Dermis blood vessel endothelial cell (primary cell): ENCODE measurements at places on chromosomes 1 and 21. TPM values are rescaled to one million over a fixed set of nuclear protein-coding genes. Genes with fewer than 3 reads are reported as not detected.

- peak; percentile 30 for DNase-seq
Measured at GRCh38 chr1:46204406-46204742, 1.2 kb downstream of the LURAP1 start.

DNA sequence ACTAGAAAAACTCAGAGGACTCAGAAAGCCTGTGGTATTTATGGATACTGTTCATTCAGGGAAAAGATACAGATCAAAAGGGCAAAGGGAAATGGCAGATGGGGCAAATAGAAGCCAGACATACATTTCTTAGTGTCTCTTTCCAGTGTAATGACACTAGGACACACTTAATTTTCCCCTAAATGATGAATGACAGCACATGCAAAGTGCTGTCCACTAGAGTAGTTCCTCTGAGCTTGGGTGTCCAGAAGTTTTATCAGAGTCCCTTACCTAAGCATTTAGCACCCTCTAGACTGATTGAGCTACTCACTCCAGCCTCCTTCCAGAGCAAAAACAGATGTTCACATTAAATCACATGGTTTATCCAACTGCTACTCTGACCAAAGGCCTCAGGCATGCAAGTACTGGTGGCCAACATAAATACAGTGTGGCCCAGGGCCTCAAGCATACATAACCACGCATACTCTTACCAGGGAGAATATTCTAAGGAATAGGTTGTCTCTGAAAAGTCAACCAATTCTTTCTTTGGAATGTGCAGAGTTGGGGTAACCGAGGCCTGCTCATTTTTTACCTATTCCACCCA is 166.9 kb downstream of the NCAM2 start:
- DNase-seq, result no peak

DNAH14 gene
- total RNA-seq, result 9.2 and 9.5 TPM in 2 replicates

CRP gene
- not detected in 2 replicates for total RNA-seq

DNA sequence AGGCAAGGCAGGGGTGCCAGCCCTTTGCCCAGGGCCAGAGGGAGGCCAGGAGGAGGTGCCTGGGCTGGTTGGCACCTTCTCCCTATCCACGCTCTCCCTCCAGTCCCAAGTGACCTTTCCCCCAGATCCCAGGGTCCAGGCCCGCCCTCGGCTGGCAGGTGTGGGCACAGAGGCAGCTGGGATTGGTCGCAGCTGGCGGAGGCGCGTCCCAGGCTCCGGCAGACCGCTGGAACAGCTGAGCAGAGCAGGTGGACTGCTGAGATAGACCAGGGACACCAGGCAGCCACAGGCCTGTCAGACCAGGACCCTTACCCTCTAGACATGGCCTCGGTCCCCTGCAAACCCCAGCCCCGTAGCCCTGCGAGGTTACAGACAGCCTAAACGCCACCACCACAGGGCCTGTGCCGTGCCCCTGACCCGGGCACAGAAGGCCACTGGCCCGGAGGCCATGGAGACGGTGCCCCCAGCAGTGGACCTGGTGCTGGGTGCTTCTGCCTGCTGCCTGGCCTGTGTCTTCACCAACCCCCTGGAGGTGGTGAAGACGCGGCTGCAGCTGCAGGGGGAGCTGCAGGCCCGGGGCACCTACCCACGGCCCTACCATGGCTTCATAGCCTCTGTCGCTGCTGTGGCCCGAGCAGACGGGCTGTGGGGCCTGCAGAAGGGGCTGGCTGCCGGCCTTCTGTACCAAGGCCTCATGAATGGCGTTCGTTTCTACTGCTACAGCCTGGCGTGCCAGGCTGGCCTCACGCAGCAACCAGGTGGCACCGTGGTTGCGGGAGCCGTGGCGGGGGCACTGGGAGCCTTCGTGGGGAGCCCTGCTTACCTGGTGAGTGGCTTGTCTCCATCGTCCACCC is at the start of gene SLC25A34:
Gene SLC25A34, plus strand, starts transcription at position 221 of the 854 bp plus-strand sequence. Its CDS starts 228 bp downstream, at position 449.
- DNase-seq, result no peak

- no peak for DNase-seq
Measured at GRCh38 chr1:198523182-198523950, 17.1 kb downstream of the ATP6V1G3 start.

GRCh38 chr1:182629499-182630096 is 25.4 kb upstream of the RGS16 start:
- no peak for DNase-seq

TMEM234 gene
- total RNA-seq, result 9.2 and 12.3 TPM in 2 replicates

MAGOH gene
- total RNA-seq, result 34.9 and 50.3 TPM in 2 replicates

CD34 gene
- total RNA-seq, result 62.4 and 126 TPM in 2 replicates

DNA sequence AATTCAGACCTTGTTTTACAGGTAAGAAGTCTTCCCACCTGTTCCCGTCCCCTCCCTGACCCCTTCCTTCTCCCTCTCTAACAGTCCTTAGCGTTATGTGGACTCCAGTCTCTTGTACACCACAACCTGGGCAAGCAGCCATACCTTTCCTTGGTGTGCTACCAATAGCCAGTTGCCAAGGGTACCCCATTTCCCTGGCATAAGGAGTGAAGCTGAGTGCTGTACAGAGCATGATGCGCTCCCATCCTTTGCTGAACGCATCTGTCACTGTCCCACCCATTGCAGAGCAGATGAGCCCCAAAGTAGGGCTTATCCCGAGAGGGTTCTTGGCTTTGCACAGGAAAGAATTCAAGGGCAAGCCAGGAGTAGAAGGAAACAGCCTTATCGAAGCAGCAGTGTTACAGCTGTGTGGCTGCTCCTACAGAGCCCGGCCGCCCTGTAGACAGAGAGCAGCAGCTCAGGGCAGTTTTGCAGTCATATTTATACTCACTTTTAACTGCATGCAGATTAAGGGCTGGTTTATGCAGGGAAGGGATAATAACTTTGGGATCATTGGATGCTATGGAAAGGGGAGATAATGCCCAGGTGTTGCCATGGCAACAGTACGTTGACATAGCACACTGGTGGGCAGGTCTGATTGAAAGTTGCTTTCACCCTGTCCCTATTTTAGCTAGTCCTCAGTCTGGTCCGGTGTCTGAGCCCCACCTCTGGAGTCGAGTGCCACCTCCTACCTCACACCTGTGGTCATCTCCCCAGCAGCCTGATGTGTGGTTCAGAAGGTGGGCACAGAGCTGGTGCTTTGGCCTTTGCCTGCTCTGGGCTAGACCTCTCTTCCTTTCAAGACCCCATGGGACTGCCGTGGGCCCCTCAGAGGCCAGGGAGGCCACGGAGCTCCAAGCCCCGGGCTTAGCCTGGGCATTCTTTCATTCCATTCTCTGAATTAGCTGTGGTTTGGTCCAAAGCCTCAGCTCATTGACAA is 5.1 kb downstream of the FHAD1 start:
- no peak for DNase-seq

DNA sequence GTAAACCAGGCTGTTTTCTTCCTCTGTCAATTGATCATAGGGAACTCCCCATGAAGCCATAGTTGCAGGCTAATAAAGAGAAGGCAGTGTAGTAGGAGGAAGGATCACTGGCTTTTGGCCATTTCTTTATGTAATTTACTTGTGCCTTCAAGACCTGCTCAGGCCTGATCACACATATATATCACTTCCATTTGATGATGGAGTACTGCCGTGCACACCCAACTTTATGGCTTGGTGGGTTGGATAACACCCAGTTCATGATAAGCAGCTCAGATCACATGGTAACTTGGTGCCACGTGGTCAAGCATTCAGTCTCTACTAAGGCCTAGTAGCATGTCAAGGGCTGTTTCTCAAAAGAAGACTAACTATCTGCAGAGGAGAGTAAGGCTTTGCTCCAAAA is 4.1 kb downstream of the MROH9 start:
- DNase-seq, result no peak

SMIM1 gene
- total RNA-seq, result 0.56 and 1.5 TPM in 2 replicates

TP53BP2 gene
- 32.9 and 35.1 TPM in 2 replicates for total RNA-seq

GRCh38 chr1:17925290-17926237 is 170.4 kb downstream of the ACTL8 start:
- no peak for DNase-seq

- no peak for DNase-seq
Measured at GRCh38 chr1:221625026-221625425, 116.9 kb downstream of the DUSP10 start.

GRCh38 chr1:42833981-42834380 is 12.4 kb upstream of the ZNF691 start:
- DNase-seq, result no peak

GRCh38 chr1:77056525-77056924 is 162.7 kb downstream of the PIGK start:
- DNase-seq, result no peak

DNA sequence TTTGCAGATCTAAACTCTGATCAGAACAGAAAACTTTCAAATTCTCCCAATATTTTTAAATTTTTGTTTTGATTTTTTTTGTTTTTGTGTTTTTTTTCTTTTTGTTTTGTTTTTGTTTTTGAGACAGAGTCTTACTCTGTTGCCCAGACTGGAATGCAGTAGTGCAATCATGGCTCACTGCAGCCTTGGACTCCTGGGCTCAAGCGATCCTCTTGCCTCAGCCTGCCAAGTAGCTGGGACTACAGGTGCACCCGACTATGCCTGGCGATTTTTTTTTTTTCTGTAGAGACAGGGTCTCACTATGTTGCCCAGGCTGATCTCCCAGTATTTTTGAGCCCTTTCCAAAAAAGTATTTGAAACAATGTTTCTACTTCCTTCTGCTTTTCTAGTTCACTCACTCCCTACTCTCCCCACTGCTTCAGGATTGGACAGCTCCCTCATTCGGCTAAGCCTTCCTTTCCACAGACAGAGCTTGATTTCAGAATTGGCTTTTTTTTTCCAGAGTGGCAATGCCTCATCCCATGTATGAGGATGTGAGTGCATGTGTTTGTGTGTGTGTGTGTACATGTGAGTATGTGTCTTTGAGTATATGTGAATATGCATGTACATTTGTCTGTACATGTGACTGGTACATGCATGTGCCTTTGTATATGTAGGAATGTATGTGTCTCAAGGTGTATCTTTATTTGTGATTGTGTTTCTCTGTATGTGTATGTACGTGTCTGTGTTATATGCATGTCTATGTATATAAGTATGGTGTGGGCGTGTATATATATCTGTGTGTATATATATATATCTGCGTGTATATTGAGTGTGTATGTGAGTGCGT is 11.9 kb downstream of the LHX4 start:
- peak; percentile 28 for DNase-seq

- no peak for DNase-seq
Measured at GRCh38 chr1:226482196-226482595, 66.4 kb upstream of the STUM start.

GRCh38 chr1:179337288-179337687 is 28.5 kb upstream of the AXDND1 start:
- no peak for DNase-seq

GRCh38 chr1:63575340-63575826 is 17.8 kb upstream of the PGM1 start:
- peak; percentile 56 for DNase-seq

DNA sequence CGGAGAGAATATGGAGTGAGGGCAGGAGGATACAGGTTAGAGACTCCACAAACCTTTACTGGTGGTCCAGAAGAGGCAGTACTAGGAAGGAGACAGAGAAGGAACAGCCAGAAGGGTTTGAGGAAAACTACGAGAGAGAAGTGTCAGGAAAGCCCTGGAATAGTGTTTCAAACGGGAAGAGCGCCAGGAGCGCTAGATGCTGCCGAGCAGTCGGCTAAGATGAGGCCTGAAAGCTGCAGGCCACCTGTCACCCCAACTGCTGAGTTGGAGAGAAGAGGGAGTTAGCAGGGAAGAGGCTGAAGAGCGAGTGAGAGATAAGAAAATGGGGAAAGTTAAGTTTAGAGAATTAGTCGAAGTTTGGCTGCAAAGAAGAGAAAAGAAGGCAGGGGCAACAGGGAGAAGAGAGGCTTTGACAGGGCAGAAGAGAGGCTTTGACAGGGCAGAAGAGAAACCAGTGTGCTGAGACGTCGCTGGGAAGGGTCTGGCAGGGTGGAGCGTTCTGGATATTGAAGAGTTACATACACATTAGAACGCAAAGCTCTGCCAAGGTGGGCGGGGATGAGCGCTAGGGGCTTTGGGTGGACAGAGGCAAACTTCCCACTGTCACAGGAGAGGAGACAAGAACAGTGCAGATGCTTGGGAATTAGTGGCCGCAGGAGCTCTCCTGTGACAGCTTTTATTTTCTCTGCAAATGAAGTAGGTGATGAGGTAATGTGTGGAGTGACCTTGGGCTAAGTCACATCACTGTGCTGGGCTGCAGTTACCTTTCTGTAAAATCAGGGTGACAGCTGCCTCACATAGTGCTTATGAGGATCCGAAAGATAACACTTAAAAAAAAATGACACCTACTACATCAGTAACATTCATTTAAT is 31.2 kb downstream of the PCSK9 start:
- DNase-seq, result no peak

DNA sequence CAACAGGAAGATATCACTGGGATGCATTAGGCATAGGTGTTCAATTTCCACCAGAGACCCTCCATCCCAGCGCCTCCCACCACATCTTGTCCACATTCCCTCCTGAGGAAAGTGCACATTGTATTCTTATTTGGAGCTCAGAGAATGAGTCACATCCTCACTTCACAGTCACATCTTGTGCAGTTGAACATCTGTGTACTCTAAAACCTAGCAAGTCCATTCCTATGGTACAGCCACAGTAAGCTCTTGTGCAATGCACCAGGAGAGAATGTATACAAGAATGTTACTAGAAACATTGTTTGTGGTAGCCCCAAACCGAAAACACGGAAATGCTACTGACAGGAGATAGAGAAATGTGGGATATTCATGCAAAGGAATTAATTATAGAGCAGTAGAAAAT is 1.6 kb upstream of the KDF1 start:
- DNase-seq, result peak; percentile 85

ANGPTL3 gene
- total RNA-seq, result not detected in 2 replicates

PLPPR4 gene
- 0.05 and 0.34 TPM in 2 replicates for total RNA-seq

CD1B gene
- not detected in 2 replicates for total RNA-seq

GRCh38 chr21:36509973-36510664 is 30.2 kb upstream of the CLDN14 start:
- DNase-seq, result no peak

GRCh38 chr1:234921266-234922062 is 207.2 kb downstream of the TOMM20 start:
- DNase-seq, result peak; percentile 95

GRCh38 chr1:89563957-89564604 is 39.5 kb downstream of the LRRC8B start:
- DNase-seq, result no peak

DNA sequence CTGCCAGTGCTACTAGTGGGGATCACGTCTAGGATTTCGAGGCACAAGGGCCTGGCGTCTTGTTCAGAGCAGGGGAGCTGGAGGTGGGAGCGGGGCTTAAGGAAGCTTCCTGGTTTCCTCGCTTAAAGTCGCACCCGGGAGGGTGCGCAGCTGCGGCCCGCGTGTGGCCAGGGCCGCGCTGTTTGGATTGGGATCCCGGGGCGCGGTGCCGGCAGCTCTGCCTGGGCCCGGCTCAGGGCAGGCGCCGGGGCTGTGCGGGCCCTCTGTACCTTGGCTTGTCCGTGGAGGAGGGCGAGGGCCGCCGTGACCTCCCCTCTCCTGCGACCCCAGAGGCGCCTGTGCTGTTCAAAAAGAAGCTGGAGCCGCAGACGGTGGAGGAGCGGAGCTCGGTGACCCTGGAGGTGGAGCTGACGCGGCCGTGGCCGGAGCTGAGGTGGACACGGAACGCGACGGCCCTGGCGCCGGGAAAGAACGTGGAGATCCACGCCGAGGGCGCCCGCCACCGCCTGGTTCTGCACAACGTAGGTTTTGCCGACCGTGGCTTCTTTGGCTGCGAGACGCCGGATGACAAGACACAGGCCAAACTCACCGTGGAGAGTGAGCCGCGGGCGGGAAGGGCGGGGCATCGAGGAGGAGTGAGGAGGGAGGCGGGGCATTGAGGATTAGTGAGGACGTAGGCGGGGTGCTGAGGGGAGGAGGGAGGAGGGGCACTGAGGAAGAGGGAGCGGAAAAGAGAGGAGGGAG is 67.8 kb downstream of the OBSCN start:
- peak; percentile 68 for DNase-seq

CSF3R gene
- total RNA-seq, result not detected in 2 replicates

NENF gene
- 11.6 and 15.7 TPM in 2 replicates for total RNA-seq

CYP4A11 gene
- not detected in 2 replicates for total RNA-seq

GRCh38 chr1:62429581-62429980 is 7.3 kb upstream of the USP1 start:
- no peak for DNase-seq
